ENCODE measurements at places on chromosomes 3 and 15.
A peak's percentile ranks its signal among the peaks of the same experiment; 100 is the strongest.

DNA sequence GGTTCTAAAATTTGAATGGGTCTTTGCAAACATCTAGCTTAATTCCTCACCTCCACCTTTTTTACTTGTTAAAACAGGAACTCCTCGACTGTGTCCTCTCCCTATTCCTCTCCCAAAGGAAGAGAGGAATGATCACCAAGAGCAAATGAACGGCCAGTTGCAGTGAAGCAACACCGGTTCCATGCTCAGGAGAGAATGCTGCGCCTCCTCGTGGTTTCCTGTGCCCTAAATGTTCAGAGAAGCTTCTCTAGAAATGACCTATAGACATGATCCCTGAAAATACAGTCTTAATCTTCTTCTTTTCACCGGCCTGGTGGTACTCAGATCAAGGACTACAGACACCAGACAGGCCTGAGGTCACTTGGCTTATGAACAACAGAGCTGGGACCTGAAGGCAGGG lies 65.1 kb upstream of the GUCA1C start:
- no peak for DNase-seq

GRCh38 chr15:79661411-79661810 lies 229.3 kb downstream of the MINAR1 start:
- no peak for DNase-seq

DNA sequence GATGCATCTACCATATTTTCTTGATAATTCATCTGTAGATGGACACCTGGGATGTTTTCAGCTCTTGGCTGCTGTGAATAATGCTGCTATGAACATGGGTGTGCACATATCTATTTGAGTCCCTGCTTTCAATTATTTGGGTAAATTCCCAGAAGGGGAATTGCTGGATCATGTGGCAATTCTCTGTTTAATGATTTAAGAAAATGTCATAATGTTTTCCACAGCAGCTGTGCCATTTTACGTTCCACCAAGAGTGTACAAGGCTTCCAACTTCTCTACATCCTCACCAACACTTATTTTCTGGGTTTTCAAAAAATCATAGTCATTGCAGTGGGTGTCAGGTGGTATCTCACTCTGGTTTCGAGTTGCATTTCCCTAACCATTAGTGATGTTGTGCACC lies 64.4 kb downstream of the NSMCE3 start:
- DNase-seq, result no peak

- no peak for DNase-seq
These were observed 3.2 kb downstream of the ADIPOQ start for GRCh38 chr3:186845756-186846155.

GRCh38 chr15:55915876-55916567 lies 77.4 kb downstream of the NEDD4 start:
- DNase-seq, result no peak

GRCh38 chr3:42490243-42490642 lies 12.2 kb upstream of the VIPR1 start:
- DNase-seq, result peak; percentile 31

DNA sequence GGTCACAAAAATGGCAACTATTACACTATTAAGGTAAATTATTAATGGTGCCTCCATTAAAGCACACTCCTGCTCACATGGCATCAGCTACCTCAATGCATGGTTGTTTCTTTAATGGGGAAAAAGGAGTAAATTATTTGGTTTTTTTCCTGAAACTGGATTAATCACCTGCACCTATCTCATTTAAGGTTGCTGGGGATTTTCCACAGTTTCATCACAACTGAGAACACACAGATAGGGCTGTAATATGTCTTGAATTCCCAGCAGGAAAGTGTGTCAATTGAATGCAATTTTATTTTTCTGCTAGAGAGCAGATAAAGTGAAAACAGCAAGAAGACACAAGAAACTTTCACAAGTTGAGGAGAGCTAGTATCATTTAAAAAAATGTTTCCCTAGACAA lies 36.4 kb downstream of the RFTN1 start:
- no peak for DNase-seq

Measured in ecto neural progenitor cell (in vitro differentiated cells).